Fibroblast of upper back skin (primary cell): ENCODE measurements at places on chromosomes 2 and 18.

- no peak for DNase-seq
Observed at GRCh38 chr2:41949091-41949882, 98.5 kb upstream of the PKDCC start.

DNA sequence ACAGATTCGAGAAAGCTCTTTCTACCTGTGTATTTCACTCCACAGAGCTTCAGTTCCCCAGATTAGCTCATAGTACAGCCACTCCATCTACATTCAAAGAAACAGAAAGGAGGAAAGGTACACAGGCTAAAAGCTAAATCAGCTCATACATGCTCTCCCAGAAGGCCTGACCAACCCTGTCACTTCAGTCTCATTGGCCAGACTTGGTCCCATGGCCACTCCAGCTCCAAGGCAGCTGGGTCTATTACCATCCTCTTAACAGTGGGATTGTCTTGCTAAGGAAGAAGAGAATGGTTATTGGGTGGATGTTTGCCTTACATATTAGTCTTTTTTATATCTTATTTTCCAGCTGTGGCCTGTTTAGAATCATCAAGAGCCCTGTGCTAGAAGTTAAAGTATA, 572.6 kb downstream of the ARHGAP15 start:
- DNase-seq, result no peak

DNA sequence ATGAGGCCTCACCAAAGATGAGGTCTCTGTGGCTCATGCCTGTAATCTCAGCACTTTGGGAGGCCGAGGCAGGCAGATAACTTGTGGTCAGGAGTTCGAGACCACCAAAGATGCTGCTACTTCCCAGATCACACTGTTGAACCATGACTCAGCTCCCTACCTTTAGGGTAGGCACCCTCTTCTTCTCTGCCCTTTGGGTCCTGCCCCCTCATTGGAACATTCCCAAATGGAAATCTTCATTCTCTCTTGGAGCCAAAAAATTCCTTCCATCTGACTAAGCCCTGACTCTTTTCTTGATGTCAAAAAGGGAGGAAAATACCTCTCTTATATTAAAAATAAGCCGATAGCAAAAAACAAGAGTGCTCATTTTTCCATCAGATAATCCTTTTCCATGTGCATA, 183.5 kb downstream of the PAX3 start:
- peak; percentile 9 for DNase-seq

DNA sequence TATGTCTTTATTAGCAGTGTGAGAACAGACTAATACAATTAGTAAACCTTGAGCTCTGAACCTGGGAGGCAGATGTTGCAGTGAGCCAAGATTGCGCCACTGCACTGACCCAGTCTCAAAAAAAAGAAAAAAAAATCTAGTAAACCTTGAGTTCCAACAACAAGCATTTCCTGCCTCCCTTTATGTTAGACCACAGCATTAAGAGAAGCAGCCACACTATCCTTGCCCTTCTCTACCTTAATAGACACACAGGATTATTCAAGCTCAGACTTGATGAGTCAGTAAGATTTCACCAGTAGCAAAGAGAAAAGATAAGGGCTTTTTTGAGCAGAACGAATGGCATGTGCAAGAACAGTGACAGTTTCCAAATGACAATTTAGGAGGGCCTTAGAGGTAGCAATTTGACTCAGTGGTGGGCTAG, 18.0 kb upstream of the GLS start:
- DNase-seq, result peak; percentile 81

- DNase-seq, result peak; percentile 36
Observed at GRCh38 chr2:35410431-35411061, 945.0 kb upstream of the CRIM1 start.
